Lower lobe of right lung (tissue), 2 donors: ENCODE measurements at places on chromosomes 1 and 21. TPM values are rescaled to one million over a fixed set of nuclear protein-coding genes. Genes with fewer than 3 reads are reported as not detected.

- DNase-seq, result no peak
These were observed 131.6 kb downstream of the TRIM33 start for GRCh38 chr1:114379358-114379757.

DNA sequence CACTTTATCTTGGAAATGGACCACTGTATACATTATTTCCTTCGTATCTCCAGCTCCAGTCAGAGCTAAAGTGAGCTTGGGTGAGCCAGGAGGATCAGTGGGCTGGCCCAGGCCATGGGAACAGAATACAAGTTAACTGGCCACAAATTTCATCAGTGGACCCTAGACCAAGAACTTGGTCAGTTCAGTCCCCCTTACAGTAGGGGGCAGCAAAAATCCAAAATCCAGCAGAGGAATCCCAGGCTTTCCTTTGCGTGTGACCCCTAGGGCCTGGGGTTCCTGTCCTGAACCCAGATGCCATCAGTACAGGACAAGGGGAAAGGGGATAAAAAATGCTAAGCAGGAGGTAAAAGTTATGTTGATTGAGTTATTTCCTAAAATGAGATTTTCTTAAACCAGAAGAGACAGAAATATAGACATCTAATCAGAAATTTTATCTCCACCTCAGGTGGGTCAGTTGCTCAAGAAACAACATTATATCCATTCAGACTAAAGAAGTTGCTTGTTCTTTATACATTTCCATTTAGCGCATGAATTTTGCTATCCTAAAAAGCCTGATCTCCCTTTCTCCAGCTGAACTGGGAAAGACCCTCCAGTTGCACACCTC lies 24.1 kb upstream of the LCE5A start:
- DNase-seq, result no peak

- DNase-seq, result no peak
These were observed 47.1 kb downstream of the PRDM15 start for GRCh38 chr21:41831866-41832595.

GRCh38 chr1:216168546-216168945 lies 254.7 kb downstream of the USH2A start:
- no peak for DNase-seq

DNA sequence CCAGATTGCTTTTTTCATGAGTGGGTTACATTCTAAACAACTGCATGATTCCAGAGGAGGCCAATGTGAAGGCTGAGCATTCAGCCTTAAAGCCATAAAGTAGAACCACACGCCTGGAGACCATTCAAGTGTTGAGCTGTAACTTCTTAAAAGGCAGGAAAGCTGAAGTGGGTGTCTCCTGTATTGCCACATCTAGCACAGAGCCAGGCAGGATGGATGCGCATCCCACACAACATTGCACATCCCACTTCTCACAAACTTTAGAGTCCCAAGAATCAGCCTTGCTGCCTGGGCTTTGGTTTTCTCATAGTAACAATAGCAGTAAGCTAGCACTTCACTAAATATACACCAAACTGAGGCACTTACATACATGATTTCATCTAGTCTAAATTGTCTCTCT lies 151.7 kb downstream of the DAB1 start:
- no peak for DNase-seq

GRCh38 chr1:110627764-110628163 lies 21.6 kb upstream of the KCNA2 start:
- DNase-seq, result no peak

DNA sequence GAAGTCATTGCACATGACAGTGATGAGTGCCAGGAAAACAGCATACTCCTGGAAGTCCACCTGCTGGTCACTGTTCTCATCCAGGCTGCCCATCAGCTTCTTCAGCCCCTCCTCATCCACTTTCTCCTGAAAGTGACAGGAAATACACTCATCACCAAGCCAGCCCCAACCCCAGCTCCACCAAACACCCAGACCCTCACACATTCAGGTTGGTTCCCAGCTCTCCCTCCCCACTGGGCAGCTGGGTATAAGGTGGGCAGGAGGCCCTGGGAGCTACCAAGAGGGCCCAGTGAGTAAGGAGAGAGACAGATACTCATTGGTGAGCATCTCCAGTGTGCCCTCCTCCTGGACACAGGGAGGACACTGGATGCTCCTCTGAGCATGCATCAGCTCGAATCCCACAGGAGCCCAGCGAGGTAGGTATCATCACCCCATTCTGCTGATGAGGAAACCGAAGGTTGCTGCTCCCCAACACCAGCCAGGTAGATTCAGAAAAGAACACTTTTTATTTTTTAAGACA lies 4.1 kb downstream of the S100A2 start:
- no peak for DNase-seq

DNA sequence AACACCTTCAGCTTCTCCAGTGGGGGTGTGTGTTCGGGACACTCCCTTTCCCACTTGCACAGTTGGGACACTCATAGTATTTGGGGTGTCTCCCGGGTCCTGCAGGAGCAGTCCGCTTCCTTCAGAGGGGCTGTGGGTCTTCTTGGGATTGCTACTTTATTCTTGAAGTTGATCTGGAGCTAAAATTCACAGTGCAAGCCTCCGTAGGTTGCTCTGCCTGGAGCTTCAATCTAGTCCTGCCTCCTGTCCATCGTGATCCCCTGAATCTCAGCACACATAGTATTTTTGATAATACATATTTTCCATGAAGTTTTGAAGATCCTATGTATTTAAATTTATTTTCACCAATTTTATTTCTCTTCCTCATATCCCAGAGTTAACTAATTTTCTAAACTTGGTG lies 902.1 kb downstream of the LTN1 start:
- DNase-seq, result no peak

- DNase-seq, result no peak
These were observed 71.9 kb downstream of the CD34 start for GRCh38 chr1:207839083-207839413.

- no peak for DNase-seq
These were observed 86.3 kb downstream of the ACBD6 start for GRCh38 chr1:180415985-180416633.

DNA sequence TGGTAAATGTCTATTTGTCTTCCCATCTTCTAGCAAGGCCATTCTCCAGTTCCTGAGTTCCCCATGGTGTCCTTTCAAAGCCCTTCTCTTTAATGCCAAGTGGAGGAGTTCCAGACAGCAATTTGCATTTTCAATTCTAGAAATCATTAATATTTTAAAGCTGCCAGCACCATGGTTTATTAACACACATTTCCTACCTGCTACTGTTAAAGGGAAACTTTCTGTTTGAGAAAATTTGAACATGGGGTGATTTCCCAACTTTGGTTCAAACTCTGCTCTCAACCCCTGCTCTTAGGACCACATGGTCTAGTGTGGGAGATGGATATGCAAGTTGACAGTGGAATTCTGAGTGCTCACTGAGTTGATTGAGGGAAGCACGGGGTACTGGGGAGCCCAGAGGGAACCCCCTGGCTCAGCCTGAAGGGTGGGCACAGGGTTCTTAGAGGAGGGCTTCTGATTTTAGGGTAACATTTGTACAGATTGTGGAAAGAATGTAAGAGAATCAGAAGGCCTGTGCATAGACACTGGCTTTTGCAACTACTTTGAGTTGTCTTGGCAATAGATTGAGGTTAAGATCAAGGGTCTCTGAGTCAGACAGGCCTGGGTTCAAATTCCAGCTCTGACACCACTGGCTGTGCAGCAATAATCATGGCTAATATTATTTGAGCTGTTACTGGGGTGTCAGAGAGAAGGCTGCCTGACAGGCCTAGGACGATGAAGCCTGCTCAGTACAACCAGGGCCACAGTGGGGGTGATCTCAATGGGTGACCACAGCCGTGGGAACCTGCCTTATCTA lies 97.8 kb downstream of the BEND5 start:
- DNase-seq, result no peak

- DNase-seq, result no peak
These were observed 36.6 kb upstream of the WNT2B start for GRCh38 chr1:112472142-112472541.

- no peak for DNase-seq
These were observed 162.5 kb downstream of the TBX15 start for GRCh38 chr1:118825619-118826018.

- DNase-seq, result no peak
These were observed at the start of gene RGS4 for GRCh38 chr1:163069142-163069541. Gene RGS4, plus strand, starts transcription at chr1:163069361. Its CDS starts 124 bp downstream, at chr1:163069485.

GRCh38 chr21:14547834-14548513 lies 1.9 kb upstream of the SAMSN1 start:
- DNase-seq, result no peak

DNA sequence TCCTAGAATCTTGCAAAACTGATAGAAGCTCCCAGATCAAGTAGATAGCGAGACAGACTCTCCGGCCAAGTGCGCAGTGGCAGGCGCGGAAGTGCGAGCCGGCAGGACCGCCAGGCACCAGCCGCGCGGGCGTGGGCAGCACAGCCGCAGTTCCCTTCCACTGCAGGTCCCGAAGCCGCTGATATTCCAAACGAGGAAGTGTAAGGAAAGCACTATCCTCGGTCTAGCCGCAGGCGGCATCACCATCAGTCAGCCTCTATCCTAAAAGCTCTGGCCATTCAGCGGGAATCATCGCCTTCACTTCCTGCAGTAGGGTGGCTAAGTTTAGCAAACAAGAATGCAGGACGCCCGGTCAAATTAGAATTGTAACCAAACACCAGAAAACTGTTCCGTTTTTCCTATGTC lies 710 bp downstream of the GLRX2 start:
- peak; percentile 75 for DNase-seq

DNA sequence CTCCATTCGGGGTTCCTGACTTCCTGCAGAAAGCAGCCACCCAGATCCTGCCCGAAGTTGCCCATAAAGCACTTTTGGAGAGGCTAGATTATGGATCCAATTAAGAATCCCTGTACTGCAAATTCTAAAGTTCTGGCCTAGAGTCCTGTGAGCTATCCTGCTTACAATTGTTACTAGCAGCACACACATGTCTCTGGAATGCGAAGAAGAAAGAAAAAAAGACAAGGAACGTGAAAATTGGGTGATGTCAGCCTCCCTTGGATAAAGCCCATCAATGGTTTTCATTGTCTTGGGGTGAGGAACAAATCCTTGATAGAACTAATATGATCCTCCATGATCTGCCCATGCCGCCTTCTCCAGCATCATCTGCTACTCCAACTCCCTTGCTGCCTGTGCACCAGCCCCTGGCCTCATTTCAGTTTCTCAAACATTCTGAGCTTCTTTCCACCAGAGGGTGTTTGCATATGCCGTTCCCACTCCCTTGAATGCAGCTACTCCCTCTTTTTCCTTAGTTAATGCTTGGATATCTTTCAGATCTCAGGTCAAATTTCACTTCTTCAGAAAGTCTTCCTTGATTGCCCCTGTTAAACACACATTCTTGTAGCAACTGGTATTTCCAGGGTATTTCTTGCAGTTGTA lies 94.0 kb downstream of the ST6GALNAC5 start:
- no peak for DNase-seq

DNA sequence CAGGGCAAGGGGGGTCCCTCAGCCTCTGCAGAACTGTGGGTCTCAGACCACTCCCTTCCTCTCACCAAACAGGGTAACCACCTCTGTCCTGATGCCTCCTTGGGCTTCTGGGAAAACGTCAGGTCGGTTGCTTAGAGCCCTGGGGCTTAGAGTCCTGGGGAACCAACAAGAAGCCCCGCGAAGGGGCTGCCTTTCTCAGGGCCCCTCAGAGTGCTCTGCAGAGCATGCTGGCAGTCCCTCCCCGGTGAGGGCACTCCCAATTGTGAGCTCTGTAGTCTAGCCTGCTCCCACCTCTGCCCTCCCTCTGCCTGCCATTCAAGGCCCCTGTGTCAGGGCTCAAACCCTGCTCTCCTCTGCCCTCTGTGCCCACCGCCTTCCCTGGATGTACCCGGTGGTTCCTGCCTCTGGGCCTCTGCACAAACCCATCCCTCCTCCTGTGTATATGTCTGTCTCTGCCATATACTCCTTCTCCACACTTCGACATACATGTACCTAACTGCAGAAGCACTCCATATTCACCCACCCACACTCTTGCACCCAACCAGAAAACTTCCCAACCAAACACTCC lies 92.3 kb downstream of the DMRTB1 start:
- DNase-seq, result peak; percentile 13

DNA sequence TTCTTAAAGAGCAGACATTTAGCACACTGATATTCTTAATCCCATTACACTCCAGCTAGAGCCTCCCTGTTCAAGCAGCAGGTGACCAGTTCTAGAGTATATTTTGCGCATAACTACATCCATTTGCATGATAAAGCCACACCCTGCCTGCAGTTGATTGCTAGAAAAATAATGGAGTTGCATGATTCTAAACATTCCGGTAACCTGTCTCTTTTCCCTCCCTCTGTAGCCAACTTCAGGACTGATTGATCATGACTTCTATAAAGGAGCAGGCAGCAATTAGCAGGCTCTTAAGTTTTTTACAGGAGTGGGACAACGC lies 14.9 kb downstream of the ARMH1 start:
- DNase-seq, result no peak

GRCh38 chr1:174174461-174175329 lies 15.4 kb downstream of the RABGAP1L start:
- no peak for DNase-seq

- DNase-seq, result no peak
These were observed 47.5 kb downstream of the FOXO6 start for GRCh38 chr1:41408691-41409090.

DNA sequence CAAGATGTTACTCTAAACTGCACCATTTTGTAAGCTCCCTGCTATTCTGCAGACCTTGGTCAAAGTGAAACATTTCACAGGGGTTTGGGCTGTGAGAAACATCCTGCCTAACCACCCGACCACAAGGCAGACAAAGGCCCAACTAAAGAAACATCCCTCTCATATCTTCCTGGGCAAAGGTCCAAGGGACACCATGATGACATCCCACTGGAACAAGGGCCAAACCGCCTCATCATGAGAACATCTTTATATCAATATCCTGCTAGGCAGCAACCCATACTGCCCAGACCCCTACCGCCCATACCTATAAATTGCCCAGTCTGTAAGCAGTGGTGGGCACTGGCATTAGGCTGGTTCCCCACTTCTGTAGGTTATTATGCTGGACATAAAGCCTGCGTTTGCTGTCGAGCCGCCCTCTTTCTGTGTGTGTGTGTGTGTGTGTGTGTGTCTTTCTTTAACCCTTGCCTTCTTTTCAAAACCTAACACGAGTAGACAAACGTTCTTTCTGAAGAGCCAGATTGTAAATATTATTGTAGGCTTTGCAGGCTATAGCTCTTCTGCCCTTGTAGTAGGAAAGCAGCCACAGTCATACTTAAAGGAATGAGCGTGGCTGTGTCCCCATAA lies 1.0 kb upstream of the PPIE start:
- no peak for DNase-seq

DNA sequence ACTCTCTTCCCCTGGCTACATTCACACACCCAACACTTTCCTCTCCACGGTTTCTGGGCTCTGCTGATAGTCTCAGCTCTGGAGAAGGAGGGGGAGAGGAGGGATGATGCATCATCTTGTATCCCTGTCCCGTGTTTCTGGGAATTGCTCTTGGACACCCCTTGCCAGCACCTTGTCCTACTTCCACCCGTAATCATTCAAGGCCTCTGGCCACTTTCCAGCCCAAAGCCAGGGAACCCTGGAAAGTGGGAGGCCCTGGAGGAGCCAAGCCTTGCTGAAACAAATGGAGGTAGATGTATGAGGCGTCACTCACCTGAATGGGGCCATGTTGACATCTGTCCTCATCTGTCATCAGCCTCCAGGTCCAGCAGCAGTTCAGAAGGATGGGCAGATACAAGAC lies 4.4 kb downstream of the PLEKHO1 start:
- DNase-seq, result no peak

Gene SPRR3
- not detected for total RNA-seq

Gene PLPPR4
- total RNA-seq, result 1.7 TPM

Gene S100A3
- total RNA-seq, result 4.5 TPM

Gene AQP10
- total RNA-seq, result 0.47 TPM

Gene KHDRBS1
- total RNA-seq, result 79.5 TPM

Gene MYCL
- total RNA-seq, result 3.9 TPM

Gene AURKAIP1
- total RNA-seq, result 82.4 TPM

Gene FAM229A
- total RNA-seq, result 9.7 TPM

Gene APOBEC4
- 3.0 TPM for total RNA-seq

Gene RNF186
- total RNA-seq, result not detected

Gene KCNJ9
- not detected for total RNA-seq

Gene FAM131C
- not detected for total RNA-seq

Gene LCE1D
- not detected for total RNA-seq
